ENCODE measurements at places on chromosomes 2 and 18.

- ATAC-seq = no peak
Measured at GRCh38 chr2:63301481-63301880, 250.9 kb downstream of the OTX1 start.

GRCh38 chr2:176110415-176111308 is 3.6 kb downstream of the HOXD11 start:
- ATAC-seq = no peak

GRCh38 chr18:55012008-55012407 is 52.7 kb upstream of the CCDC68 start:
- ATAC-seq = no peak

- ATAC-seq = no peak
Measured at GRCh38 chr2:47051562-47051961, 103.5 kb downstream of the STPG4 start.

DNA sequence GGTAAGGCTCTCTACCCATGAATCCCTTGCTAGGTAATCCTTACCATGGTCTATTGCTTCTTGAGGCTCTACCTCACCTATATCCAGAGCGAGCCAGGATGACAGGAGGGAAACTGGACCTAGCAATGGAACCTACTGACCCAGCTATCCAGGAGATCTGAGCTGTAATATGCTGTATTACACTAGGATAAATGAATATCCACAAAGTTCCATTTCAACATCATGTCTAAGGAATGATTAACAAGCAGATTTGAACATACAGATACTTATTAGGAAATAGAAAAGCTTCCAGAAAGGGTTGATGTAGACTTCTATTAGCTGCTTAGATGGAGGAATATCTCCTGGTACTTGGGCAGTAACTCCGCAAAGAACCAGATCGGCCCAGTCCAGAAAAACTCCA is 110.1 kb downstream of the BAZ2B start:
- ATAC-seq = no peak

GRCh38 chr2:23314687-23315086 is 70.3 kb upstream of the KLHL29 start:
- no peak for ATAC-seq

All from activated CD4-positive, CD25-positive, alpha-beta regulatory T cell treated with anti-CD3 and anti-CD28 coated beads, Interleukin-2, amount 50 U/mL, for 24 hours (primary cell).